ENCODE measurements at places on chromosomes 16 and 17.
A peak's percentile ranks its signal among the peaks of the same experiment; 100 is the strongest.

- no peak for DNase-seq
These were observed 41.5 kb downstream of the NF1 start for GRCh38 chr17:31136319-31136718.

DNA sequence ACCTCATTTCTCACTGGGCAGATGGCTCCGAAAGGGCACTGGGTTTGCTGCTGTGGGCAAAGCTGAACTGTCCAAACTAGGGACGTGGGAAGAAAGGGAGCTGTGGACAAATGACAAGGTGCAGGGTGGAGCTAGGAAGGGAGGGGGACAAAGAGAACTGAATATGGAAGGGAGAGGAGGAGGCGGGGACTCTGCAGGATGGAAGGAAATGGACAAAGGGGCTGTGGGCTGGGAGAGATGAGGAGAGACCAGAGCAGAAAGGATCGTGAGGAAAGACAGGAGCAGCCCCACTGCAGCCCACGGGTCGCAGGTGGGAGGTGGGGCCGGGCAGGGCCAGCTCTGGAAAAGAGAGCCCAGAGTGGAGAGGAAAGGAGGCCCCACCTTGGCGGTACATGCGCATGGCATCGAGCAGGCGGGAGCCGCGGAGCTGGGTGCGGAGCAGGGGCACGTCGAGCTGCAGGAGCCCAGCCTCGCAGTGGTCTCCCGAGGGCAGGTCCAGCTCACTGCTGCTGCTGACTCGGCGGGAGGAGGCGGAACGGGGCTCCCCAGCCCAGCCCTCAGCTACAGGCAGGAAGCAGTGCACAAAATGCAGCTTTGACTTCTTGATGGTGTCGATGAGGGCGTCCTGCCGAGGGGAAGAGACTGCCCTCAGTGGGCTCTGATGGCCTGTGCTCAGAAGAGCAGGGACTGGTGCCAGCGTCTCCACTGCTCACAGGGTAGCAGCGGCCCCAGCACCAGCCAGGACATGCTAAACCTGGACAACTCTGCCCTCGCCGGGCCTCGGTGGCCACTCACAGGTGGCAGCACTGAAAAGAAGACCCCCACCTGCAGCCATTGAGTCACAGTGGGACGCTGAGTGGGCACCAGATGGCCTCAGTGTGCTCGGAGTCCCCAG, 66.8 kb downstream of the PIPOX start:
- DNase-seq, result no peak

DNA sequence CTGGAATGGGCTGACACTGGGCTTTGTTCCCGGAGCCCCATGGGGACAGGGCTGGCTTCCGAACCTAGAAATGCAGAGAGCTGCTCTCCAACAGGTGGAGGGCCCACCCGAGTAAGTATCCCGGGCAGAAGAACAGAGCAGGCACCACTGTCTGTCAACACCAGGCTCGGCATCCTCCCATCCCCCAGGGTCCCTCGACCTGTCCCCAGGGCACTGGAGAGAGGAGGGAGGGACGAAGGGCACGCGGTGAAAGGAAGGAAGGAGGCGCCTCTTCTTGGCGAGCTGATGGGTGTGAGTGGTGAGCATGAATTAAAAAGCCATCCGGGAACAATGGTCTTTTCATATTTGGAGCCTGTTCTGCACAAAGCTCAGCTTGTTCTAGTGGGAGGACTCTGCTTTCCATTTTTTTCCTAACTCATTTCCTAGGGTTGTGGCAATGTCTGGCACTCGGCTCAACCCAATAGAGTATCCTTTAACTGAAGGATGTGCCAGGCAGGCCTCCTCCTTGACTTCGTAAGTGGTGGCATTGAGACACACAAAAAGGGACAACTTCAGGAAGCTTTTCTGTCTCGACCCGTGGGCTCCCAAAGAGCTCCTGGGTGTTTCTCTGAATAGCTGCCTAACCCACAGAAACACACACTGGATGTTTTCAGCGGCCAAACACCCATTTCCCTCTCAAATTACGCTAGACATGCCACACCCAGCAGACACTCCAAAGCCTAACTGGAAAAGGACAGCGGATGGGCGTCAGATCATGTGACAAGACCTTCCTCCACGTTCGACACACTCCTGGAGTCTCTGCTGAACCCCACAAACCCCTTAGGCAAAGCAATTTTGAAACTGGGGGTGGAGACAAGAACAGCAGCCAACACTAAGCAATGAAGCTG, 47.7 kb downstream of the ZFHX3 start:
- peak; percentile 42 for DNase-seq

- DNase-seq, result no peak
These were observed 11.0 kb downstream of the AMFR start for GRCh38 chr16:56414366-56414765.

- no peak for DNase-seq
These were observed 257.0 kb downstream of the SHISA9 start for GRCh38 chr16:13158427-13158826.

GRCh38 chr16:85882181-85882810, 16.7 kb upstream of the IRF8 start:
- no peak for DNase-seq

GRCh38 chr16:29747947-29748759, 2.4 kb upstream of the C16orf54 start:
- no peak for DNase-seq

- peak; percentile 82 for DNase-seq
These were observed 188.2 kb downstream of the FTO start for GRCh38 chr16:53892155-53892554.

GRCh38 chr16:56225017-56225742, 33.9 kb downstream of the GNAO1 start:
- DNase-seq, result no peak

DNA sequence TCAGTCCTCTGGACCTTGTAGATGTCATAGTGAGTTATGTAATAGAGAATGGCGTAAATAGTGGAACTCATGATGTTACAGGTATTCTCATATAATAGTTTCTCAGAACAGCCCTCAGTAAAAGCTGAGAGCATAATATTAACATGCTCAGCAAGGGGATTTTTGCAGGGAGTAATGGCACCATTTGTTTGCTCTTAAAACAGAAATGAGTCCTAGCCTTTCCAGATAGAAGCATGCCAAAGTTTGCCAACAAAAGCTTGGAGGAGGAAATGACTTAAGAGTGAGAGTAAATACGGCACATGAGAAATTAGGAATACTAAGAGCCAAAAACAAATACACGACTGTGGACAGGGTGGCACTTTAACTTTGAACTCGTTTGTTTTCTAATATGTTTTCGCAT, 198.4 kb downstream of the ANKFN1 start:
- no peak for DNase-seq

DNA sequence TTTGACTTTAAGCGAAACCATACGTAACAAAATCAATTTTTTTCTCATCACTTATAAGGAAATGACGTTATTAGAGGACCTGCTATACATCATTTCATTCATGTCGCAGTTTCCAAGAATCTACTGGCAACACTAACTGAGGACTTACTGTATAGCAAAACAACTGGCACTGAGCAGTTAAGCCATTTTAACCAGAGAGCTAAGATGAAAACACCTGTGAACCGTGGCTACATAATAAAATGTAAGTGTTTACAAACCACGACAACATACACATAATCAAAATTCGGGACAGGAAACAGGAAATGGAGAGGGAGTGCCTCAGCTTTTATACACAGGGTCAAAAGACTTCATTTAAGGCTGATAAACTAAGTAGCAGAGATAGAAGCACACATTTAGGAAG, 29.5 kb downstream of the METTL16 start:
- no peak for DNase-seq

DNA sequence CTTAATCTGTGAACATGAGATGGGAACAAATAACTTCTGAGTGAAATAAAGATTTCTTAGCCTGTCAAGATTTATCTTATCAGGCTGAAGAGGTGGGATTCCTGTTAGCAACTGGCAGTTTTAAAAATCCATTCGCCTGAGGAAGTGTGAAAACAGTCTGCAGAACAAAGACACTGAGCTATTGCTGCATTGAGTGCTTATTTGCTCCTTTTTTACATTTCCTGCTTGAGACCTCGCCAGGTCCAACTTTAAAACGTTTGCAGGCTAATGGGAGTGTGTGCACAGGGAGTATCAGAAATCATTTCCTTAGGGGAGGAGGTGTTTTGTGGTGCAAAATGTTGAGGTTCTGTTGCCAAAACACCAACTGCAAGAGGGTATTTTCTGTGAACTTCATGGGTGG, 957.8 kb upstream of the RBFOX1 start:
- no peak for DNase-seq

- DNase-seq, result peak; percentile 57
These were observed 36.2 kb downstream of the RGS9 start for GRCh38 chr17:65173284-65173793.

GRCh38 chr16:19771796-19772195, 53.7 kb downstream of the IQCK start:
- no peak for DNase-seq

- peak; percentile 43 for DNase-seq
These were observed 57.5 kb downstream of the WIPI1 start for GRCh38 chr17:68399638-68400403.

DNA sequence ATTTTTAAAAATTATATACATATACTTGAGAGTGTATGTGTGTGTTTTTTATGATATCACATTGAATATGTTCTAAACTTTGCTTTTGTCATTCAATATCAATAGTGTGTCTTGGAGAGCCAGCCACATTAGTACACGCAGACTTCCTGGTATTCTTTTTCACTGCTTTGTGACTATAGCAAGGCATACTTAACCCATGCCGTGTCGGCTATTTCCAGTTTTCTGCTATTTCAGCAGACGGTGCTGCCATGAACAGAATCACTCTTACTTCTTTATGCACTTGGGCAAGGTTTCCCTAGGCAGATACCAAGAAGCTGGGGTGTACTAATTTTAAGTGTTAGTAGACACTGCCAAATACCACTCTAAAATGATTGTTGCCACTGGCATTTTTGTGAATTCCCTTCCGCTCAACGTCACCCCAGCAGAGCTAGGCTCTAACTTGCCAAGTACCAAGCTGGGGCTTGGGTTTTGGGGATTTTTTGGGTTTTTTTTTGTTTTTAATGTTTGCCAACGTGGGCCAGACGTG, 134.9 kb downstream of the SOCS1 start:
- no peak for DNase-seq

DNA sequence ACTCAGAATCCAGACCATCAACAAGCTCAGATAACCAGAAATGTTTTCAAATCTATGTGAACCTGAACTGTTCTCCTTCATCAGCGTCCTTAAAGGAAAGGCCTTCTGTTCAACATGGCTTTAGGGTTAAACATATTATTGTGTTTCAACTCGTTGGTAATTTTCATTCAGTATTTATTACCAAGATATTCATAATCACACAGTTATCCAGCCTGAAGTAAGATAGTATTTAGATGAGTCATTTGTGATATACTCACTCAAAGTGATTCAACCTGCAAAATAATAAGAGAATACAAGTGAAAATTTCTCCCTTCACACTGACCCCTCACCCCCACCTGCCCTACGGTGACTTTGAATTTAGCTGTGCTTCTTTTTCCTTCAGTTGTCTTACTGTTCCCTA, 3.0 kb downstream of the CYLD start:
- no peak for DNase-seq

- DNase-seq, result no peak
These were observed 7.2 kb downstream of the MRPL58 start for GRCh38 chr17:75019710-75020109.

- peak; percentile 70 for DNase-seq
These were observed 45.0 kb upstream of the USP7 start for GRCh38 chr16:9008601-9009260.

DNA sequence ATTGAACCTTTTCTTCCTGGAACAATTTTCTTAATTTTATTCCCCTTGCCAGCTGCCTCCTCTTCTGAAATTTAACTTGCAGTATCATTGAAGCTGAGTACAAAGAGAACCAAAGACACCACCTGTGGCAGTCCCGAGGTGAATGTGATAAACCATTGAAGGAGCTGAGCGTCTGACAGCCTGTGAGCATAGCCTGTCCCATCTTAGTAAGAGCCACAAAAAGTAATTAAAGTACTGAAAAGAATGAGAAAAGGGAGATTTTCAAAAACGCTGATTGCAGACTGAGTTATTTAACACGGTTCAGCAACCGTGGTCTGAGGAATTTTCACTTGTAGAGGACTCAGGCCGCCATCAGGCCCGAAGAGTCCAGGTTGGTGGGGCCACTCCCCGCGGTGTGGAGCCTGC, 27.2 kb upstream of the ST6GALNAC1 start:
- no peak for DNase-seq

DNA sequence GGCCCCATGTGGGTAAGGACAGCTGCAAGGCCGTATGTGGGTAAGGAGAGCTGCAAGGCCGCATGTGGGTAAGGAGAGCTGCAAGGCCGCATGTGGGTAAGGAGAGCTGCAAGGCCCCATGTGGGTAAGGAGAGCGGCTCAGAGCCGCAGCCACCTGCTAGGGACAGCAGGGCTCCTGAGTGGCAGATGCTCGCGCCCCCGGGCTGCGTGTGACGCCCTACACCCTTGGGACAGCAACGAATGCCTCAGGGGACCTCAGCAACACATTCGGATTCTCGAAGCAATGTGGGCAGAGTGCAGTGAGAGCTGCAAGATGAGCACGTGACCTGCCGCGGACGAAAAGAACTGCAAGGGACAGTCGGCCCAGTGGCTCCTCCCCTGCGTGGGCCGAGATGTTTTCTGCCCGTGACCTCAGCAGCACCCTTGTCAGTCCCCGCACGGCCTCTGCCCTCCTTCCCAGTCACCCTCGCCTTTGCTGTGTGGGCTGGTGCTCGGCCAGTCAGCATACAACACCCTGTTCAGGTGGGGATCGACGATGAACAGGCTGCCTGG, 9.6 kb upstream of the SLC38A8 start:
- no peak for DNase-seq

GRCh38 chr17:64331931-64332493, 58.6 kb downstream of the PECAM1 start:
- DNase-seq, result peak; percentile 4

GRCh38 chr16:85917959-85918358, 19.0 kb downstream of the IRF8 start:
- DNase-seq, result no peak

GRCh38 chr16:11128211-11129141, 127.5 kb downstream of the SOCS1 start:
- peak; percentile 34 for DNase-seq

DNA sequence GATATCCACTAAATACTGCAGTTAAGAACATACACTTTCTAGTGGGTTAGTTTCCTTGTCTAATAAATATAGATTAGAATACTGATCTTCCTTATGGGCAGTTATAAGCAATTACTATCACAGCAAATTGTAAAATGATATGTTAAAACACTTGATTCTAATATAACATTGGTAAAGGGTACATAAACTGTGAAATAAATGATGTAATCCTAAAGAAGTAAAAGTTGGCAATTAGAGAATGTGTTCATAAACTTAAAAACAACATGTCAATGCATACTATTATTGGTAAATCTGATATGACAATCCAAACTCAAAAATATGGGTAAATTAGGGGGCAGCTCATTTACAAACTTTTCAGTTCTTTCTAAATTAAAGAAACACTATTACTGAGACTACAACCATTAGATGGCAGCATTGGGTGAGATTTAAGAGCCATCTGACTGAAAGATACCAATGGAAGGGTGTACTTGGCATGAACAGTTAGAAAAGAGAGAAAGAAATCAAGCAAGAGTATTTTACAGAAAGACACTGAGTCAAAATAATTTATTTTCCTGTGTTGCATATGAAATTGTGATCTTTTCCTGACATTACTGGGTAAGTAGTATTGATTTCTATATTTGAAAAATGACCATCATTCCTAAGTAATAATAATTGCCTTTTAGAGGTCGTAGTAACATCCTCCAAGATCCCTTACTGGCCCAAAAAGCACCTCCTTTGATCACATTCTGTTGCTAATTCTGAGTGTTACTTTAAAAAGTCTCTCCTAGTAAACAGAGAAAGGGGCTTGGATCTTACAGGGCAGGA, 119.6 kb downstream of the SPAG9 start:
- DNase-seq, result peak; percentile 70

- no peak for DNase-seq
These were observed 6.3 kb downstream of the CRHR1 start for GRCh38 chr17:45790296-45790922.
